ENCODE measurements at places on chromosomes 5 and 9.
A peak's percentile ranks its signal among the peaks of the same experiment; 100 is the strongest.

DNA sequence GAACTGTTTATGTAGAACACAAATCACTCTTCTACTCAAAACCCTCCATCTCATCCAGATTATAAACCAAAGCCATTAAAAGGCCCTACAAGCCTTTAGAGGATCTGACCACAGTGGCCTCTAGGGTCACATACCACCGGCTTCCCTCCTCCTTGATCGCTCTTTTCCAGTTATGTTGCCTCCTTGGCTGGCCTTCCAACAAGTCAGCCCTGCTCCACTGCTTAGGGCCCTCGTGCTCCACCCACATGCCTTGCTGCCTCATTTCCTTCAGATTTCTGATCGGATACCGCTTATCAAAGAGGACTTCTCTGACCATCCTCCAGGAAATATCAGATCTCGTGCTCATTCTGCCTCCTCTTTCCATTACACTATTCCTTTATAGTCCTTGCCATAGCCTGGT, 139.4 kb upstream of the RAI14 start:
- no peak for DNase-seq

- no peak for DNase-seq
These were observed 407.7 kb downstream of the PDE4D start for GRCh38 chr5:59485629-59486439.

DNA sequence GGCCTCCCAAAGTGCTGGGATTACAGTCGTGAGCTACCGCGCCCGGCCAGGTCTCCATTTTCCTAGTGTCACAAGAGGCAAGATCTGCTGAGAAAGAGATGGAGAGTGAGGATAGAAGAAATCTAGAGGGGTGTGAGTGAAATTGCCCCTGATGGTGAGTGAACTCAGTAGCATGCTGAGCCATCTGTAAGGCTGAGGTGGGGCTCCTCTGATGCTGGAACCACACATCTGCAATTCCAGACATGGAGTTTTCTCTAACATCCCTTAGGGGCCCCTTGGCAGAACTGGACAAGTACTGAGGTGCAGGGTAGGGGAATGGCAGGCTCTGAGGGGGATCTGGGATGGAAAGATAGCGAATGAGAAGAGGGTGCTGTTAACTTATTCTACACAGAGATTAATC, 72.0 kb upstream of the FER start:
- DNase-seq, result no peak

GRCh38 chr5:107633171-107633901, 37.4 kb downstream of the EFNA5 start:
- DNase-seq, result no peak

- DNase-seq, result no peak
These were observed 579.2 kb upstream of the ZNF462 start for GRCh38 chr9:106283769-106284168.

DNA sequence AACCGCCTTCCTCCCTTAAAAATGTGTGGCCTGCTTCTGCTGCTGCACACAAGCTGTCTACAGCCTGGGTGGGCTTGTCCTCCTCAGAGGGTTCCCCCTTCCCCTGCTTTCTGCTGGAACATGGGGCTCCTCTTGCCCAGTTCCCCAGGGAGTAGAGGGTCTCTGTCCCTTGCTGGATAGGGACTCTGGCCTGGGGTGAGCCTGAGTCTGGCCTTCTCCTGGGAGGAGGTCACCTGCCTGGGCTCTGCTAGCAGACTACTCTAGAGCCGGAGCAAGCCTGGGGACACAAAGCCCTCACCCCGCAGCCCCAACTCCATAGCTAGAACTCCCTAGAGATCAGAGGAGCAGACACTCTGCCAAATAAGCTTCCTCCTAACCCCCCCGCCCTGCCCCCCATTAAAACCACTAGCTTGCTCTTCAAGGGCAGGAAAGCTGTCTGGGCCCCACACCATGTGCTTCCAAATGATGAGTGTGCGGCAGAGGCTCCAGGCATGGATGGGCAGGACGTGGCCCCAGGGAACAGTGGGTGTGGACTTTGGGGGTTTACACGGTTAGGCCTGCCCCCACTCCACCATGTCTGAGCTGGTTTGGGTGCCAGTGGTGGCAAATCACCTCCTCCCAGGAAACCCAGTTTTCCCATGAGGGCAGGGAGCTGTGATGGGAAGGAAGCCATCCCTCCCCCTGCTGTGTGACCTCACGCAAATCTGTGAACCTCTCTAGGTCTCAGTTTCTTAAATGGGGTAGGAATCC, 10.0 kb downstream of the TCF7 start:
- DNase-seq, result no peak

DNA sequence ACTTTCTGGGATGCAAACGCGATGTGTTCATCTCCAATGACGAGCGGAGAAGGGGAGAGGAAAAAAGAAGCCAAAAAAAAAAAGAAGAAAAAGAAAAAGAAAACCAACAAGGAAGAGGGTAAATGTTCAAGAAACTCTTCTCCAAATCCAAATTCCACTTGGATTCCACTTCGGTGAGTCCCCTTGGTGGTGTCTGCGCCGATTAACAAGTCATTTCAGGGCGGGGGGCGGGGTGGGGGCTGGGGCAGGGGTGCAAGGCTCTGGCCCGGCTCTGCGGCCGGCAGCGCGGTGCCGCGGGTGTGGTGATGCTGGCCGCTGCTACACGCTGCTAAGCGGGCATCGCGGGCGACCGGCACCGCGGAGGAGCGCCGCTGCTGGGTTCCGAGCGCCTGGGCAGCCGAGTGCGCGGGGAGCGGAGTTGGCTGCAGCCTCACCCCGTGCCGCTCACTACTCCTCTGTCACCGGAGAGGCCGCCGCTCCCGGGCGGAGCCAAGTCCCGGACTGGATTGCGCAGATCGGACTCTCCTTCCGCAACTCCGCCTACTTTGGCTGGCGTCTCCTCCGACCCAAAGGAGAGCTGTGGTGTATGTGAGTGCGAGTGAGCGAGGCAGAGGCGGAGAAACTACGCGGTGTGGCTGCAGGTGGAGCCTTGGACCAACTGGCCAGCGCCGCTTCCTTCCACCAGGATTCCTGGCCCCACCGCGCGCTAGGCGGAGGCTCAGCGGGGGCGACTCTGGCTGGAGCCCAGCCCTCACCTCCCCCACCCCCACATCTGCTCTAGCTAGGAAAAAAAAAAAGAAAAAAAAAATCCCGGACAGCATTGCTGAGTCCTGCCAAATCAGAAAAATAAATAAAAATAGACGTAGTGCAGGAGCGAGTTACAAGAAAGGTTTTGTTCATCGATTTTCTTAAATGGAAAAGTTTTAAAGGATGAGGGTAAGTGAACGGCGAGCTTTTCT, at the start of gene SEMA6A:
Gene SEMA6A, minus strand, starts transcription at position 457 of the 959 bp plus-strand sequence. CDS start 69,879 bp downstream, outside the sequence.
- peak; percentile 76 for DNase-seq

- DNase-seq, result no peak
These were observed 3.5 kb downstream of the PIP5K1B start for GRCh38 chr9:68708513-68708912.

DNA sequence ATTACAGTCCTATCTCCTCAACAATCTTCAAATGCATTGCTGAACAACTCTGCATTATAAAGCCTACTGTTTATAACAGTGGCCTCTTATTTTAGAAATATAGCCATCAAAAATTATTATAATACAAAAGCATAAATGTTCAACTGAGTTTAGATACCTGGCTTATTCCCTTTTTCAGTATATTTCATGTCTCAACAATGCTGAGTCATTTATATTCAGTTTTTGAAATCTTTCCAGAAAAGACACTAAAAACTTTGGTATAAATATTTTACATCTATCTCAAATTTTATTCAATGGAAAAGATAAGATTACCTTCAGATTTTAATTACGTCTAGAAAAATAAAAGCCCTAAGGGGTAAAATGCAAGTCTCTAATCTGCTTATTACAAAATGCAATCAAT, 37.9 kb downstream of the LURAP1L start:
- DNase-seq, result no peak

GRCh38 chr5:96084874-96085506, 123.3 kb upstream of the ELL2 start:
- no peak for DNase-seq

GRCh38 chr9:88106492-88106891, 31.8 kb downstream of the SPATA31C2 start:
- peak; percentile 9 for DNase-seq

- no peak for DNase-seq
These were observed 57.6 kb upstream of the SH3GL2 start for GRCh38 chr9:17521100-17521855.

- DNase-seq, result no peak
These were observed 39.4 kb upstream of the RPL26L1 start for GRCh38 chr5:172919525-172920446.

DNA sequence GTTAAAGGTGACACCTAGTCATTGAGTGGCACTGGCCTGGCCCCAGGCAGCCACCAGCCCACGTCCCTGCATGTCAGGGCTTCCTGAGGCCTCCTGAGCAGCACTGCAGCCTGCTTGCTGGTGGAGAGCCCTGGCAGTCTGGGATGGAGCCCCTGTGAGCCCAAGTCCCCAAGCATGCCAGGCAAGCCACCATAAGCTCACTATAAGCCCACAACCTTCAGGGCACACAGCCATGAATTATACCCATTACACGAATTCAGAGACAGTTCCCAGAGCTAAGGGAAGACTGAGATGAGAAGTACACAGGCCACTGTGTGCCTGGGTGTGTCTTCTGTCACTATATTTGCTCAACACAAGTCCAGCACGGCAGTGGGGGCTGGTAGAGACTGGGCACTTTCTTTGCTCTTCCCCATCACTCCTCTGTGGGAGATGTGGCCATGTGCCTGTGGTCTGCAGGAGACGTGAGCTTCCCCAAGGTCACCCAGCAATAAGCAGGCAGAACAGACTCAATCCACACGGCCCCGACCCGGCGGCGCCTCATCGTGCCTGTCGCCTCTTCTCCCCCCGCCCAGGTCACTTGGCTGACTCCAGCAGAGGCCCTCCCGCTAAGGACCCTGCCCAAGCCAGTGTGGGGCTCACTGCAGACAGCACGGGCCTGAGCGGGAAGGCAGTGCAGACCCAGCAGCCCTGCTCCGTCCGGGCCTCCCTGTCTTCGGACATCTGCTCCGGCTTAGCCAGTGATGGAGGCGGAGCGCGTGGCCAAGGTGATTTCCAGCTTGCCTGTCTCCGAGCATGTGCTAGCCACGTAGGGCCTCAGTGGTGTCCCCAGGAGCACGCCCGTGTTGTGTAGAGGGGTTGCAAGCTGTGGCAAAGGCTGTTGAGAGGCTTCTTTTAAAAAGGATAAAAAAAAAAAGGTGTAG, 114.8 kb downstream of the WNK2 start:
- no peak for DNase-seq

GRCh38 chr5:91095786-91096385, 287.2 kb downstream of the ARRDC3 start:
- no peak for DNase-seq

- DNase-seq, result no peak
These were observed 171.2 kb upstream of the ACTBL2 start for GRCh38 chr5:57653636-57654290.

GRCh38 chr9:137453643-137454081, 5.5 kb downstream of the NSMF start:
- peak; percentile 78 for DNase-seq

- DNase-seq, result no peak
These were observed 13.6 kb downstream of the UNC5A start for GRCh38 chr5:176823869-176824412.

DNA sequence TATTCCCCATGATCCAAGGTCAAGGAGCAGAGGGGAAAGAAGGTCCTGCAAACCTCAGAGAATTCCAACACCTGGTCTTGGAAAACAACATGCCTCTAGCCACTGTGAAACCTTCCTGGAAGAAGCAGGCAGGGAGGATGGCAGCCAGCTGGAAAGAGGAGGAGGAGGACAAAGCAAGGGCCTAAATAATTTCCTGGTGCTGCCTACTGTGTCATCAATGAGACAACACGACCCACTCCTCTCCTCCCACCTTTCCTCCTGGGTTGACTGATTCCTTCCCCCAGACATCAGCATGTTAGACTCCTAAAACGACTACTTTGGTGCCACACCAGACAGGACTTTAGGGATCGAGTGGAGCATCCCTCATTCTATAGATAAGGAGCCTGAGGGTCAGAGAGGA, 78.8 kb downstream of the KLHL3 start:
- DNase-seq, result no peak

GRCh38 chr9:3323714-3324113, 202.1 kb downstream of the RFX3 start:
- no peak for DNase-seq

- DNase-seq, result no peak
These were observed 115.4 kb upstream of the KLF9 start for GRCh38 chr9:70529833-70530232.

- DNase-seq, result no peak
These were observed 80.6 kb downstream of the FBXO4 start for GRCh38 chr5:42005561-42006153.

DNA sequence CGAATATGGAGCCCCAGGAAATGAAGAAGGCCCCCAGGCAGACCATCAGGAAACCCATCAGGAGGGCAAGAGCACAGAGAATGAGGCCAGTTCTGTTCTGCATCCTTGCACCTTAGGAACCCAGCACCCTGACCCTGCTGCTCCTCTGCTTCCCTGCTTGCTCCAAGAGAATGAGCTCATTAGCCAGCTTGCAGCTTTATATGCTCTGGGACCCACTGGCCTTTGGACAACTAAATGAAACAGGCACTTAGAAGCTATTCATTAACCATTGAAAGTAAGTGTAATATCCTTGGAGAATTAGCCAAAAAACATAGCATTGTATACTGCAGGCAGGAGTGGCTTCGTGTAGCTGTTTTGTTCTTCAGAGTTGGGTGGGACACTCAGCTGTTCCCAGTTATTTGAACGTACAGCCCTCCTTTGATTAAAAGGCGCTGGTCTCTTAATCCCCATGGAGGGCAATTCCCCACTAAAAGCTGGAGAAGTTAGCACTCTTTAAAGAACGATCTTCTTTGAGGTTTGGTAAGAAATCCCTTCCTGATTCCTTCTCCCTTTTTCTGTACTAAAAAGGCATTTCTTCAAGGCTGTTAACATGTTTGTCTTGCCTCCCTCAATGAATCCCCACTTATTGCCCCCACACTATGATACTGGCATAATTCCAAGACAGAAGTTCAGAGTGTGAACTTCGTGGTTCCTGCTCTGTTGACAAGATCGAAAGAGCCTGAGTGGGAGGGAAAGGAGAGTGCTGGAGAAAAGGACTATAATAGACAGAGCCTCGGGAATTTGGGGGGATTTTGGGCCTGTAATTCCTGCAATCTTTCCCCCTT, at the start of gene TMEM252:
Gene TMEM252, minus strand, starts transcription at position 172 of the 824 bp plus-strand sequence. Its CDS starts 69 bp downstream, at position 103.
- DNase-seq, result no peak

DNA sequence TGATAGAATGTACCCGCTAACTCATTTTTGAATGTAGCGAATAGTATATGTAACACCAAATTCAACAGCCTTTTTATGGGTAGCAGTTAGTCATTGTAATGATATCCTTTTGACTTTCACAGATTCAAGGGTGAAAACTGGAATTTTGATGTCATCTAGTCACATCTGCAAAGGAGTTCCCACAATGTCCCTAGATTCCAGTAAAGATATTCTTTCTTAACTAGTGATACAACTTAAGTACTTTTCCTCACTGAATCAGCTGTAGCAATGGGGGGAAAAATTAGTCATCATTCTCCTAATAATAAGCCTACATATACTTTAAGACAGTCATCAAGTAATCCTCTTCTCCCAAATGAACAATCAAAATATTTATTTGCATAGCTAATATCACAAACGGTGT, 11.5 kb upstream of the SSBP2 start:
- no peak for DNase-seq

DNA sequence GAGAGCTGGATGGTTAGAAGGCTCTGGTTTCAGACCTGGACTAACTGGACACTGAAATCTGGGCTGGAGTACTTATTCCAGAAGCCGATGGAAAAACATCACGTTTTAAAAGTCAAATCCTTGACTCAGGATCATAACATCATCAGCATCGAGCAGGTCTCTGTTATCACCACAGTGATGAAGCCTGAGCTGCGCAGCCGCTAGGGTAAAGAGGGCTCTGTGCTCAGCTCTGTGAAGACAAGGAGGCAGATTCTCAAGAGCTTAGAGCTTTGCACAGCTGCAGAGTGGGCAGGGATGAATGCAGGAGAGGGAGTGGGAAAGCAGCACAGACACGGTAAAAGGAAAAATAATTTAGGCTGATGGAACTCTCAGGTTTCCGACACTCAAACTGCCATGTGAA, 208.8 kb upstream of the TAS2R1 start:
- no peak for DNase-seq
